GM23338 (cell line): ENCODE measurements at places on chromosomes 3 and 15. TPM values are rescaled to one million over a fixed set of nuclear protein-coding genes. Genes with fewer than 3 reads are reported as not detected.
A peak's percentile ranks its signal among the peaks of the same experiment; 100 is the strongest.

- peak; percentile 84 for DNase-seq
Observed at GRCh38 chr3:39208463-39209055, 16.2 kb upstream of the XIRP1 start.

Gene FETUB
- not detected in 2 replicates for total RNA-seq

- DNase-seq, result no peak
Observed at GRCh38 chr3:165859061-165859460, 21.8 kb upstream of the BCHE start.

Gene SAMD7
- not detected in 2 replicates for total RNA-seq

GRCh38 chr15:93278783-93279182 lies 189.8 kb upstream of the RGMA start:
- no peak for DNase-seq

Gene COL8A1
- total RNA-seq, result 0.97 and 1.7 TPM in 2 replicates

DNA sequence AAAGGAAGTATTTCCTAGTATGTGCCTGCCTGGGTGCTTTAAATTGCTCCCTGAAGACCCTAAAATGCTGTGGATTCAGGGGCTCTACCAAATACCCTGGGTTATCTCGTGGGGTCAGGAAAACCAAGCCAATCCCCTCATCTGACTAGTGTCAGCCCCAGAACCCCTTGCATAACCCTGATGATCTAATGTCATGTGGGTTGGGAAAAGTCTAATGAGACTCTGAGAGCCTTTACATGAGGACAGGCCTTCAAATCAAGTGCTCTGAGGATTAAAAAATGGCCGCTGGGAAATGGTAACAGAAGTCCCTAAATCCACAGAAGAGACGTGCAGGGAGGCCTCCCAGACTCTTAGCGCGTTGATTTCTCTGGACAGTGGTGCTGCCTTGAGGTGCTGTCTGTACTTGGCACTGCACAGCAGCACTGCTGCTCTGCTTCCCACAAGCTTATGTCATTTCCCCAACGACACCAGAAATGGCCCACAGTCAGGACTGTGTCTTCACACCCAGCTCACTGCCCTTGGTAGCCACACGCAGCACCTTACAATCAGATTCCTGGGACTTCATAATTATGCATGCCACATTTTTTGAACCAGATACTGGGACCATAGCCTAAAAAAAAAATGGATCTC lies 16.6 kb downstream of the EIF4E3 start:
- DNase-seq, result no peak

DNA sequence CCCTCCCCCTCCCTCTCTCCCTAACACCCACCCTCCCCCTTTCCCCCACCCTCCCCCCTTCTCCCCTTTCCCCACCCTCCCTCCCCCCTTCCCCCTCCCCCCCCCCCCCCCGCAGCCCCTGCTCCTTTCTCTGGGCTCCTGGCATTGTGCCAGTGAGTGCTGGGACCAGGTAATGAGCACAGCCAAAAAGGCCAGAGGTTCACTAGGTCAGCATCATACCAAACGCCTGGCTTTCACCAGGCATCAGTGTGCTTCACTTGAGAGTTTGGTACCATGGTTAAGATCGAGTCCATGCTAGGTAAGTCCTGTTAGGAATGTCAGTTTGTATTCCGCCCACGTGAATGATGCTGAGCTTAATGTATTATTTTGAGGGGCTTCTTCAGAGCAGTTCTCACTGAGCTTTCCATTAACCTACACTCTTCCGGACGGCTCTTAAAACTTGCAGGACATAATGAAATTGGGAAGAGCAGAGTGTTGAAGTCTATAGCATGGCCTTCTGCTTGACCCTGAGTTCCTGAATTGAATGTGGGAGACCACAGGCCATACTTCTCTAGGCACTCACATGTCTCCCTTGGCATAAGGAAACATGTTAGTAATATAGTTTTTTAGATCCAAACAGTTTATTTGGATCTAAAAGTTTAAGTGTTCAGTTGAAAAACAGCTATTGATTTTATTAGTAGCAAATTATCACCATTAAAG lies 45.6 kb downstream of the SENP2 start:
- DNase-seq, result no peak

DNA sequence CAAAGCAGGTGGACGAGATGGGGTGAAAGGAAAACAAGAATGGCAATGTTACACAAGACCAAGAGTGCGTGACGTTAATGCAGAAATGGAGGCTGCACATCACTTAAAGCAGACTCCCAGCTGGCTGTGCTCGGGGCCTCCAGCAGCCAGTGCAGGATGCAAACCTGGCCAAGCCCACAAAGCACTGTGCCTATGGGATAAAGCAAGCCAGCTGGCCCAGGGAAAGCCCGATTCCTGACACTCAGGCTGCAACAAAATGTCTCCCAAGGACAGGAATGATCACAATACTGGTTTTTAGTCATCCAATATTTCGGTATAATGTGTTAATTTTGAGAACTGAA lies 86.2 kb downstream of the SEC22A start:
- DNase-seq, result no peak

Gene SLMAP
- 61.2 and 73.0 TPM in 2 replicates for total RNA-seq

DNA sequence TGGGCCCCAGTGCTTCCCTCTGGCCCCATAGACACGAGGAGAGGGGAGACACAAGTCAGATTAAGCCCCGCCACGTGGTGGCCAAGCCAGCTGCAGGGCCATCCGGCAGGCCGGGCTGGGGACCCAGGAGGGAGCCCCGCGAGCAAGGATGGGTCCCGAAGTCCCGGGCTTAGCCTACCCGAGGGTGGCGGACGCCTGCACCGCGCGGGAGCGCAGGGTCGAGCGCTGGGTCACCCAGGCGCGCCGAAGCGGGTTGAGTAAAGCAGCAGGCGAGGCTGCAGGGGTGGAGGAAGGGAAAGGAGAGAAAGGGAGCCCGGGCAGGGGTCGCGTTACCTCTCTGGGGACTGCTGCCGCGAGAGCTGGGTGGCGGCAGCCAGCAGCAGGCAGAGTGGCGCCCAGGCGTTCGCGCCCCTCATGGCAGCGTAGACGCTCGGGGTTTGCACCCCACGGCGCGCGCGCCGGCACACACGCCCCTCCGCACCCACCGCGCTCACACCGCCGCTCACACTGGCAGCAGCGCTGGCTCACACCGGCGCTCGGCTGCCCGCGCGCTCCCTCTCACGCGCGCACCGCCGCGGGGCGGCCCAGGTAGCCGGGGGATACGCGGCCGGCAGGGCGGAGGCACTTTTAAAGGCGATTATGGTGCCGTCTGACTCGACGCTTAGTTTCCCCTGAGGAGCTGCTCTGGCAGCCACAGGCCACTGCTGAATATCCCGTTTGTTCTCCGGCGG lies at the start of gene PCOLCE2:
Gene PCOLCE2 (minus strand): TSS at position 603 of the 731 bp plus-strand sequence. CDS start 187 bp downstream, at position 416.
- peak; percentile 64 for DNase-seq

Gene SLC28A1
- total RNA-seq, result not detected in 2 replicates

Gene SPINT1
- 209 and 253 TPM in 2 replicates for total RNA-seq

- DNase-seq, result no peak
Observed at GRCh38 chr15:28912422-28912821, 26.6 kb downstream of the APBA2 start.

Gene TRH
- total RNA-seq, result 0.28 TPM in 1 of 2 replicates, not detected in the other

DNA sequence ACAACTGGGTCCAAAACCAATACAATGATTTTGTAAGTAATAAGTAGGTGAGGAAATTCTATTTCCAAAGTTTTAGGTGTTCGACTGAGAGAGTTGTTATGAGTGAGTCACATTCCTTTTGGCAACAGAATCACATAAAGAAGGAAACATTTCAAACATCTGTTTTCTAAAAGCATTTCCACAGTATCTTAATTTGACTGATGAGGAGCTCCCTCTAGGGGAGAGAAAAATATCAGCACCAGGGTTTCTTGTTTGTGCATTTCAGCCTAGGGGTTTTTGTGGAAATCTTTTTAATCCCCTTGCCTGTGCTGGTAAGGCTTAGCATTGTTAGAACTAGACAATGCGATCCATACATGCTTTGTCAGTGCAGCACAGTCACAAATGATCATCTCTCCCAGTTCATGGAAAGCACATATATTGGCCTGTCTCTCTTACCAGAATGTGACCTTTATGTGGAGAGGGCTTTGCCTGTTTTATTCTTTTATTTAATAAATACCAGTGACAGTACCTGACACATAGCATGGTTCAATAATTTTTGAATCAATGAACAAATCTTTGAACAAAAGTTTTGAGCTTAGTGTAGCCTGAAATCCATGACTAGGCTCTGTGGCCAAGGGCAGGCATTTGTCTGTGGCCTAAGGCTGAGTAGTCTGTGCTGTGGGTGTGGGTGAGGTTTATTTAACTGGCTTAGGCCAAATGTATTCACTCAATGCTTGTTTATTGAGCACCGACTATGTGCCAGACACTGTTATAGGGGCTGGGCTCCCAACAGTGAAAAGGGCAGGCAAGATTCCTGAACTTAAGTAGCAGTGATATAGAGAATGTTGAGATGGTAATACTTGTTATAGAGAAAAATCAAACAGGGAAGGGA lies 21.1 kb upstream of the IQCF6 start:
- DNase-seq, result peak; percentile 86

Gene ANKRD34C
- not detected in 2 replicates for total RNA-seq

Gene SEMA3B
- total RNA-seq, result 2.4 and 8.0 TPM in 2 replicates

- peak; percentile 92 for DNase-seq
Observed at GRCh38 chr3:113035387-113035982, 44.7 kb downstream of the GTPBP8 start.

GRCh38 chr3:149726716-149727407 lies 25.4 kb downstream of the COMMD2 start:
- no peak for DNase-seq

DNA sequence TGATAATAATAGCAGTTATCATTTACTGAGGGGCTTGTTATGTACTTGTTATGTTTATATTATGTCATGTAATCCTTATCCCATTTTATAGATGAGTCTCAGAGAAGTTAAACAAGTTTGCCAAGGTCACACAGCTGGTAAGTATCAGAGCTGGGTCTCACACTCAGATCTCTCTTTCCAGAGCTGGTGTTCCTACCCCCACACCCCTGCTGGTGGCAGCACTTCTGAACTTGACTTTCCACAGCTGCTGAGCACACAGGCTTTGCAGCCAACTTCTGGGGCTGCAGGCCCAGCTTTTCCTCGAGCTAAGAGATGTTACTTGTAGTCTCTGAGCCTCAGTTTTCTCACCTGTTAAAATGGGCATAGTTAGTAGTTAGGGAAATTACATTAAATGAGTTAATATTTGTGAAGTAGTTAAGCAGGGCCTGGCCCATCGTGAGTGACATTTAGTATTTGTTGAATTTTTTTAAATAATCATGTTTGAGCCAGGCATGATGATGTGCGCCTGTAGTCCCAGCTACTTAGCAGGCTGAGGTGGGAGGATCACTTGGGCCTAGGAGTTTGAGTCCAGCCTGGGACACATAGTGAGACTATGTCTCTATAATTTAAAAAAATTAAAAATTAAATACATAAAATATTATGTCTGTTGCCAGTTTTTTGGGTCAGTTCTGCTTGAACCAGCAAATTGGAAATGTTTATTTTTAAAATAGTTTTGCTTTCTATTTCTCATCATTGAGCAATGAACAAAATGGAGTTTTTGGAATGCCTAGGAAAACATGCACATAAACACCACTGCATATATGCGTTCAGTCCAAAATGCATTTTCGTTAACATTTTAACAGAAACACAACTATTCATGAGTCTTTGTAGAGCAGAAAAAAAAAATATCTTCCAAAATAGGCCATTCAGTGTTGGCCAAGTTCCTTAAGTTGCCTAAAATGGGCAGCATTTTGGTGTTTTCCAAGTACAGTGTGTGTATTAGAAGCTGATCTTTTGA lies 87.3 kb downstream of the SMAD6 start:
- DNase-seq, result peak; percentile 75

DNA sequence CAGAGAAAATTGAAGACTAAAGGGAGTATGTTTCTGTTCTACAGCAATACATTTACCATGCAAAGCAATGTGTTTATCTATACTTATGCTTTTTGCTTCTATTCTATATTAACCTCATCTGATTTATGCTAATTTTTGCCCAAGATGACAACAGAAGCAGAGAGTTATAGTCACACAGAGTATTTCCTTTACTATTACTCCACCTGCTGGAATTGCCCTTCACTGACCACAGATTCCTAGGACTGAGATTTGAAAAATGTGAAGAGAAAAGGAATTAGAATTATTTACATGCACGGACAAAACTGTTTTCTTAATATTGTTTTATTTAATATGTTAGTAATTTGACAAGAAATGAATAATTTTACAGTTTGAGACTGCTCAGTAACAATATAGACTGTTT lies 745.6 kb downstream of the VGLL3 start:
- peak; percentile 55 for DNase-seq

GRCh38 chr3:64954995-64955636 lies 267.3 kb upstream of the ADAMTS9 start:
- DNase-seq, result no peak

Gene TRANK1
- total RNA-seq, result 6.7 and 7.1 TPM in 2 replicates

- DNase-seq, result peak; percentile 26
Observed at GRCh38 chr15:95327661-95328060, 1002.8 kb upstream of the NR2F2 start.

GRCh38 chr15:76648732-76649444 lies 256.3 kb downstream of the SCAPER start:
- DNase-seq, result peak; percentile 65

- DNase-seq, result no peak
Observed at GRCh38 chr3:88433568-88433967, 283.8 kb downstream of the C3orf38 start.

GRCh38 chr3:128488991-128489673 lies 3.9 kb downstream of the GATA2 start:
- DNase-seq, result peak; percentile 64

GRCh38 chr15:60568914-60569391 lies 90.0 kb upstream of the ICE2 start:
- DNase-seq, result no peak

Gene PLA2G4D
- total RNA-seq, result 0.07 TPM in 1 of 2 replicates, not detected in the other

- DNase-seq, result peak; percentile 82
Observed at GRCh38 chr3:42264399-42265058, 1.5 kb downstream of the CCK start.

Gene TRAT1
- not detected in 2 replicates for total RNA-seq

Gene PLOD2
- 30.5 and 31.7 TPM in 2 replicates for total RNA-seq
